ENCODE measurements at places on chromosomes 2 and 18. TPM values are rescaled to one million over a fixed set of nuclear protein-coding genes. Genes with fewer than 3 reads are reported as not detected.

STPG4 gene
- total RNA-seq: 0.11 TPM

DPYSL5 gene
- total RNA-seq: not detected

ALK gene
- total RNA-seq: not detected

GCG gene
- not detected for total RNA-seq

DYTN gene
- total RNA-seq: not detected

CXCR4 gene
- total RNA-seq: 30.5 TPM

- no peak for DNase-seq
Measured at GRCh38 chr2:74576863-74577229, 22.3 kb downstream of the DOK1 start.

DNA sequence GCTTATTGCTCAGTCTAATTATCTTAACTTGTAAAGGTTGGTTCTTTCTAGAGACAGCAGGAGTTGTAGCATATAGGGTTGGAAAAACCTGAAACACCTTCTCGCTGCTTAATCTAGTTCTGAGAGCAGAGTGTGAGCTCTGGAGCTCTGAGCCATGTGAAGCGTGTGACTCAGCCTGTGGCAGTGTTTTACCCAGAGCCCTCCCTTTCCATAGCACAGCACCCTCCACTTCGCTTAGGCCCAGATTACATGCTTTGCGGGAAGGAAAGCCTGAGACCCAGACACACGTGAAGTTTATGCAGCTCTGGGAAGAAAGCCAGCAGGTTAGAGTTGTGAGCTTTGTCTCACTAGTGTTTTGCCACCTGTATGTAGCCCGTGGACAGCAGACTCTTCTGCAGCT, 74.5 kb downstream of the INPP4A start:
- DNase-seq: no peak

GRCh38 chr18:79545255-79545654, 134.3 kb upstream of the CTDP1 start:
- DNase-seq: no peak

DNA sequence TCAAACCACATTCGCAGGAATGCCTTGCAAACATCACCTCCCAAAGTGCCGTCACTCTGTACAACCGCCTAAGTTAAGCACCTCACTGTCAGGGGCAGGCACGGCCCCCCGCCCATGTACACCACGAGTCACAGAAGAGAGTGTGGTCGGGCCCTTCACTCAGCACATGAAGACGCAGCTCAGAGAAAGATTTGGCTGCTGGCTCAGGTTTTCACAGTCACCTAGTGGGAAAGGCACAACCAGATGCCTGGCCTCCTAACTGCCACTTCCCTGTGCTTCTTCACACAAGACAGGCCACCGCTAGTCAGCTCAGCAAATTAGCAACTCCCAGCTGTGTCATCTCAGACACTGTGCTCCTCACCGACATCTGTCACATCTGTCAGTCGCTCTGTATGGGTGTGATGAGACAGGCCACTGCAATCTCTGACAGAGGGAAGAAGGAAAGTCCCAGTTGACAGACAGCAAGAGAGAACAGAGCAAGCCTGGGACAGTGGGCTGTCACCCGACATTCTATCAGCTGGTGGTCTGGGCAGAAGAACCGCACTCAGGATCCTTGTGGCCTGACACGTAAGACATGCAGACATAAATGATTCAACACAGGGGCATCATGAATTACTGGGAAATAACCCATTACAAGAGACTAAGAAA, 60.8 kb downstream of the CRACDL start:
- no peak for DNase-seq

DNA sequence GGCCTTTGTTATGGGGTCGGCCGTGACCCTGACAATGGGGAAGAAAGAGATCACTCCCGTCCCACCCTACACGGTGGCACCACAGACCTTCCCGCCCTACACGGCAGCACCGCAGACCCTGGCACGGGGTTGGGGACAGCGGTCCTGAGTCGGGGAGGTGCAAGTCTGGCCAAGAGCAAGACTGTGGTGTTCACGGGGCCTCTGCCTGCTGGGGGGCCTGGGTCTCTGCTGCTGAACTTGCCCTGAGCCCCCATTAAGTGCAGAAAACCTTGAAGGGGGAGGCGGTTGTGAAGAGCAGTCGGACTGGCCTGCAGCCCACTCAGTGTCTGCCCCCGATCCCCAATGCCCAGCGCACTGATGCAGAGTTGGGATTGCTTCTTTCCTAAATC, 75.9 kb downstream of the SLC66A2 start:
- no peak for DNase-seq

GRCh38 chr2:67955748-67956603, 106.8 kb downstream of the C1D start:
- DNase-seq: no peak

- no peak for DNase-seq
Measured at GRCh38 chr18:35172009-35172408, 68.8 kb upstream of the ZNF397 start.

DNA sequence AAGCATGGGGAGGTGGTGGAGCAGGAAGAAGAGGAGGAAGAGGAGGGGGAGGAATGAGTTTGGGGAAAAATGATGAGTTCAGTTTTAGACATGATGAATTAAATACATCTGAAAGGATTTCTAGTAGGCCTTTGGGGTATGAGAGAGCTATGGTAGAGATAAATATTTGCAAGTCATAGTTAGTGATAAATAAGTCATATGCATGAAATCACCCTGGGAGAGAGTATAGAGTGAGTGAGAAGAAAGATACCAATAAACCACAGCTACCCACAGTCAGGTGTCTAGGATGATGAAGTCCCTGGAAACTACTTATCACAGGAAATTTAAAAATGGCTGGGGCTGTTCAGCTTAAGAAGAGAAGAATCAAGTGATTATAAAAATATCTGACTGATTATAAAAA, 240.5 kb downstream of the RDH14 start:
- DNase-seq: no peak

- DNase-seq: no peak
Measured at GRCh38 chr2:31216734-31217133, 581 bp downstream of the CAPN14 start.

DNA sequence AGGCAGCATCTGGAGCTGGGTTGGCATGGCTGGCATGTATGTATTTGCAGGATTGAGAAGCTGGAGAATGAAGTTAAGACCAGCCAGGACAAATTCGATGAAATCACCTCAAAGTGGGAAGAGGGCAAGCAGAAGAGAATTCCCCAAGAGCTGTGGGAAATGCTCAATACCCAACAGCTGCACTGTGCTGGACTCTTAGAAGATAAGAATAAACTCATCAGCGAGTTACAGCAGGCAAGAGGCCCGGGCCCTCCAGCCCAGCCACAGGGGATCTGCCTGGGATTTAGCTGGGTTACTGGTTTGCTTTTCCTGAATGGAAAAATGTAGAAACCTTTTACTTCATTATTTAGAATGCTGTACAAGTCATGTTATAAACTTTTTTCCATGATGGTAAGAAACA, 22.5 kb downstream of the DRC1 start:
- no peak for DNase-seq

DNA sequence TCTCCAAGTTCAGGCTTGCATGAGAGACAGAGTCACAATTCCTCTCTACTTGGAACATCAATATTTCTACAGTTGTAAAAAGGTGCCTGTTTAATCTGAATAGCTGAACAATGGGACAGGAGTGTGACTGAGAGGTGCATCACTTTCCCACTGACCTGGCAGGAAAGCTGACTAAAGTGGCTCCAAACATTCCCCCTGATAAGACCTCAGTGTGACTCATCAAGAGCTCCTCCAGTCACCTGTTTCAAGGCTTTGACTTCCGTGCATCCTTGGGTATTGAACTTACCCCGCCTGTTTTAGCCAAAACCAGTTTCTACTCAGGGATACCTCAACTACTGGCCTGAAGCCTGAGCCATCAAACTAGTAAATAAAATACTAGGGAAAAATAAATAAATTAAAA, 453.9 kb upstream of the DDX18 start:
- DNase-seq: no peak

DNA sequence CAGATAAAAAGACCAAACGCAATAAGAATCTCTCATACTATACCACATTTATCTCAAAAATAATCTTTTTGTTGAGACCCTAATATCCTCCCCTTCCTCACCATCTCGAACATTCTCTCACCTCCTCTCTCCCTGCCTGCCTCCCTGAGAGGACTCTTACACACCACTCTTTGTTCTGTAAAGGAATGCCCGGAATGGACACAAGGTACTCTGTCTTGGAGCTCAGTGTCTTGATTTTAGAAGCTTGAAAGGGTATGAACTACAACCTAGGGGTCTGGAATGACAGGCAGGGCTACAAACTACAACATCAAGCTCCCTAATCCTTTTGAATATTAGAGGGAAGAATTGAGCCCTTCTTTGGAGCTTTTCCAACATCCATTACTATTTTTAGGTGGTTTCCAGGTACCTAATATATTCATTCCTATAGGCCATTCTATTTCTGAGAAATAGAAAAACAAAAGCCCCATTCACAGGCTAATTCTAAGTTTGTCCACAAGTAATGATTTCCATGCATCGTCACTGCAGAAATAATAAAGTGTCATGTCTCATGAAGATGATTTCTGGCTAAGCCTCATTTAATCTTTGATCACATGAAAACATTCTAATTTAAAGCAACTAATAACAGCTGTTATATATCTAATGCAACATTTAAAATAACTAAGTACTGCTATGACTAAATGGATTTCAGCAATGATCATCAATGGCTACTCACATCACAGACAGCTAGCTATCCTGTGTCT, 60.6 kb downstream of the LRP2 start:
- DNase-seq: no peak

DNA sequence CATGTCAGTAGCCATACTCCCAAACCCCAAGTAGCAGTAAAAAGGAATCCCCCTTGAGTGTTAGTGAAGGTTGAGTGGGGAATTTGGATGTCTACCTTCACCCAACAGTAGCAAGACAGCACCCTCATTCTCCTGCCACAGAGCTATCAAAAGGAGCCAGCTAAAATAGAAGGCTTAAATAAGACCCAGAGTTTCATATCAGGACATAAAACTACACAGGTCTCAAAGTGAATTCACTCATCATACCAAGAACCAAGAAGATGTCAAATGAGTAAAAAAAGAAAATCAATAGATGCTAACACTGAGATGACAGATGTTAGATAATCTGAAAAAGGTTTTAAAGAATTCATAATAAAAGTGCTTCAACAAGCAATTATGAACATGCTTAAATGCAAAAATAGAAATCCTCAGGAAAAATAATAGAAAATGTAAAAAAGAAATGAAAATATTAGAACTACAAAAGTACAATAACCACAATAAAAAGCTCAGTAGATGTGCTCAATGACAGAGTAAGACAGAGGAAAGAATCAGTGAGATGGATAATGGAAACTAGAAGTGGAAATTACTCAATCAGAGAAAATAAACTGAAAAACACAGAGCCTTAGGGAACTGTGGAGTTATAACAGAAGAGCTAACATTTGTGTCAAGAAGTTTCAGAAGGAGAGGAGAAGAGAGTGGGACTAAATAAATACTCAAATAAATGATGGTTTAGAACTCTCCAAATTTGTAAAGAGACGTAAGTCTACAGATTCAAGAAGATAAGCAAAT, 90.5 kb downstream of the EDAR start:
- no peak for DNase-seq

- no peak for DNase-seq
Measured at GRCh38 chr18:63183378-63183777, 136.2 kb downstream of the BCL2 start.

DNA sequence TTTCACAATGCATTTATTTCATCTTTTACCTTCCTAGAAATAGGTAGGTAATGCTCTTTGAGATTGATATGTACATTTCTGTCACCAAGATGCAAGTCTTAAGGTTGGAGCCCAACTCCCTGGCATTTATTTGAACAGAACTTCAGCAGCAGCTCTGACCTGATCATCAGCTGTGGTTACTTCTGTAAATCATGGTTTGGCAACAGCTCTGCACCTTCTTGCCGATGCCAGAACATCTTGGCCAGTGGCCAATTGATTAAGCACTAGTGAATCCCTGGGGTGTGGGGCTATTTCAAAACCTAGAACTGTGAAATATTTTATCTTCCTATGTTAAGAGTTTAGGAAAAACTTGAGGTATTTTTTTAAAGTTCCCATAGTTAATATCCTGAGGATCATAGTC, 124.8 kb upstream of the NYAP2 start:
- DNase-seq: no peak

DNA sequence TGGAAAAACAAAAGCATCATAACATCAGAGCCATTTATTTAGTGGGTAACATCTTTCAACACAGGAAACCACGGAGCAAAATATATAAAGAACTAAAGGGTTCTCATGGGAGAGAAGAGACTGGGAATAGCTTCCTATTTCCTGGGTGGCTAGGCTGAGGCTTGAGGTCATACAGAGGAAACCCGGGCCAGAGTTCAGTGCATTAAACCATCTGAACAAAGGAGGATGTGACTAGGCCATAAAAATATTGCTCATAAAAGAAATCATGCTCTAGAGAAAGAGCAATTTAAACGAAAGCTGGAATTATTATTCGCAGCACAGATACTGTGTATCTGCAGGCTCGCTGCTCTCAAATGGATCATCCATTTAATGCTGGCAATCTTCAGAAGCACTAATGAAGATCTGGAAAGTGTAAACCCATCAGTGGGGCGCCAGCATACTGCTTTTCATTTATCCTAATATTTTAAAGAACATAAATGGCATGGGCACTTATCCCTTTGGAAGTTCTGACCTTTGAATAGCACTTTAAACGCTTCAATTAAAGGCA, 83.3 kb downstream of the GALNT14 start:
- no peak for DNase-seq

- no peak for DNase-seq
Measured at GRCh38 chr2:230660294-230661060, 52.2 kb upstream of the CAB39 start.

DNA sequence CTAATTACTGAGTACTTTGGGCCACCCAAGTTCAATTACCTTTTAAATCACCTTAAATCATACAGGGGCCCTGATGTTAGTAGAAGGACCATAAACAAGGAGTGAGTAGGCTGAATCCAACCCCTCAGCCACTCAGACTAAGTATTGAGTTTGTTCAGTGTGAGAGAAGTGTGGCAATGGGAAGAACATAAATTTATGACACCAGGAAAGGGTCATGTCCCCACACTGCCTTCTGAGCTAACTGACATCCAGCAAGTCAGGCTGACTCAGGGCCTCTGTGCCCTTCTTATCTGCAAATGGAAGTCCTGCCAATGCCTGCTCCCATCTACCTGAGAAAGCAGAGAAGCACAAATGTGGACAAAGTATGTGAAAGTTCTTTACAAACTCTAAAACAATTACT, 12.9 kb downstream of the PLEKHM3 start:
- DNase-seq: no peak

DNA sequence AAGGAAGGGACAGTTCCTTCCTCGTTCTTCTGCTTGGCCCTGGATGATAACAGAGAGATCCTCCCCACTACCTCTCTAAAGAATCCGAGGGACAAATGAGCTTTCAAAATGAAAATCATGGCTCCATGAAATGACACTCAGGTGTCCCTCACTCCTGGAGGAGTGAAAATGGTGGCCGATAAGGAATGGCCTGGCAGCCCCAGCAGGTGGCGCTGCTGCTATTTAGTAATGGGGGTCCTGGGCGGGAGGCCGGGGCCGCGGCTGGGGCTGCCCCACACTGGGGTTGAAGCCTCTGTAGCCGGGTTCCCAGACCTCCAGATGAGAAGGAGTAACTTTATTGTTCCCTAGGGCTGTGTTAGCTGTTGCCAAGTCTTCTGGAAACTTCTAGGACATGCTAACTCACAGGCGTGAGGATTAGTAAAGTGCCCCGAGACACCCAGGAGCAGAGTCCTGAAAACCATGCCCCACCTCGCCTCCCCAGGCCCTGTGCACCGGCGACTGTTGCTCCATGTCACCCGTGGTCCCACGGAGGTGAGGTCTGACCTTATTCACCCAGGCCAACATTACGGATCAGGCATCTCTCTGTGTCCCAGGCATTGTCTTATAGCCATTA, 138.0 kb downstream of the CTIF start:
- DNase-seq: no peak

GRCh38 chr2:27857417-27858172, 32.6 kb downstream of the RBKS start:
- no peak for DNase-seq

GRCh38 chr2:39981883-39982311, 202.8 kb upstream of the THUMPD2 start:
- DNase-seq: no peak
